ENCODE measurements at places on chromosomes 2 and 18.

- DNase-seq: peak; percentile 71
These were observed 37.4 kb downstream of the ACTR2 start for GRCh38 chr2:65264821-65265670.

GRCh38 chr2:205802065-205802464 lies 119.8 kb downstream of the NRP2 start:
- DNase-seq: no peak

DNA sequence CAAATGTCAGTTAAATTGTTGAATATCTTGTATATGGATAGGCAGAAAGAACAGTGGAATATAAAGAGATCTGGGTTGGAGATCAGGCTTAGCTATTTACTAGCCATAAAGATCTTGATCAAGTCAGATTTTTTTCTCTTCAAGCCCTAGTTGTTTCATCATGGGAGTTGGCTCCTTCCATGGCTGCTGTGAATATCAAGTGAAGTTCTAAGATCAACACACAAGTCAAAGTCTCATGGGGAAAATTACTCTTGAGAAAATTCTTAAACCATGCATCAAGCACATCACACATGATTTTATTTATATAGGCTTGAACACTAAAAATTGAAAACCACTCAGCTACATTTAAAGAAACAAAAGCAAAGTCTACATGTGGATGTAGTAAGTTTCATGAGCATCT lies 79.8 kb downstream of the C1D start:
- DNase-seq: no peak

GRCh38 chr2:196162586-196163175 lies 8.7 kb downstream of the STK17B start:
- DNase-seq: no peak

DNA sequence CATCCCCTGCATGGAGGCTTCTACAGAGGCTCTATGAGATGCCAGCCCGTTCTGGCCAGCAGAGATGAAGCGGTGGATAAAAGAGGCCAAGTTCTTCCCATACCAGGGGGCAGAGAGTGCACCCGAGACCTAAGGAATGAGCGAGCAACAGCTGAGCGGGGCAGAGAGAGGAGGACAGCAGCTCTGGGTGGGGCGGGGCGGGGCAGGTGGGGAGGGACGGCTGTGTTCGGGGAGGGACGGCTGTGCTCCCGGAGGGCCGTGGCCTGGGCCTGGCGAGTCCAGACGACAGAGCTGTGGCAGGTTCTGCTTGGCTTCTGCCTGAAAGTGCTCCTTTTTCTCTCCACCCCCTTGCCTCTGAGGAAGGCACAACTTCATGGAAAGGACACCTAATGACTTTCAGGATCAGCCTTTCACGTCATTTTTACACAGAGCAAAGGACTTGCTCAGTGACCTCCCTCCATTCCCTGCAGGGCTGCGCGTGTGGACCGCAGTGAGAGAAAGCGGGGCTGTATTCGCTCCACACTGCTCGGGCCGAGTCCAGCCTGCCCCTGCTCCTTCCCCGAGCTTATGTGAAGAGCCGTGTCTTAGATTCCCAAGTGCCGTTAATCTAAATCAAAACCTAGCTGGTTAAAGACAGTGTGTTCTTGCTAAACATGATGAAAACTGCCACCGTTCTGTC lies 232.9 kb downstream of the HDAC4 start:
- DNase-seq: no peak

GRCh38 chr18:48127606-48128005 lies 197.1 kb upstream of the SMAD2 start:
- DNase-seq: no peak

Data from H4 (cell line).